ENCODE measurements at places on chromosomes 7 and 10.

- DNase-seq = no peak
These were observed 126.4 kb upstream of the ZNF746 start for GRCh38 chr7:149624006-149624405.

GRCh38 chr7:117907049-117907640 lies 33.9 kb upstream of the CTTNBP2 start:
- no peak for DNase-seq

GRCh38 chr10:45325116-45325515 lies 9.7 kb upstream of the OR13A1 start:
- DNase-seq = no peak

DNA sequence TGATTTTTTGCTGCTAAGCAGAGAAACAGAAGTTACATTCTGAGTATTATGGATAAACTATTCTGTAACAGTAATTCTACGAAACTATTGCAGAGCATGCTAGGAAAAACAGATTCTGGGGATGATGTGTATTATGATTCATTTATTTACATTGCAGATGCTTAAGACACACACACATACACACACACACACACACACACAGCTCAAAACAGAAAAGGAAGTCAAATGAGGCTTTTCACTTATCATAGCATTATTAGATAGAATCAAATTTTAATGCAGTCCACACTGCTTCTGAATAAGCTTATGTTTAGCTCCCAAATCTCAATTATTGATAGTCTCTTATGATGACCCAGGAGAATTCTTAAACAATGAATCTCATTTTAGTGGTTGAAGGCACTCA lies 307.2 kb downstream of the HGF start:
- DNase-seq = no peak

- no peak for DNase-seq
These were observed 21.6 kb downstream of the DNTT start for GRCh38 chr10:96325719-96326373.

GRCh38 chr7:11625669-11626068 lies 206.3 kb downstream of the THSD7A start:
- no peak for DNase-seq

GRCh38 chr7:91041901-91042484 lies 222.2 kb upstream of the FZD1 start:
- no peak for DNase-seq

DNA sequence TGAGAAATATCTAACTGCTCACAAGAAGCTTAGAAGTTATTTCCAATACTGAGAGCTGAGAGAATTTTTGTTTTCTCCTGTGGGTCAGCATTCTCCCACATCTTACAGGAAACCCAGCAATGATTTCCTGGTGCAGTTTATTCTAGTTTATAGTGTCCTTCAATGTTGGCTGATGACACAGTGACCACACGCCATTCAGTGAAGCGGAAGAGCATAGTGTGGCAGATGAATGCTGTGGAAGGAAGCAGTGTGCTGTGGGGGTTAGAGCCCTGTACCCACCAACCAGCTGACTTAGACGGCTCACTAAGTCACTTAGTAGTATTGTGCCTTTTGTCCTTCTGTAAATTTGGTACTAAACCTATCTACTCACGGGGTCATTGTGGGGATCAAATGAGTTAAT lies 1.4 kb upstream of the TMEM26 start:
- no peak for DNase-seq

GRCh38 chr7:37382546-37383088 lies 66.0 kb downstream of the ELMO1 start:
- DNase-seq = no peak

GRCh38 chr10:113042868-113043267 lies 92.8 kb downstream of the TCF7L2 start:
- DNase-seq = no peak

GRCh38 chr10:114538181-114538906 lies 119.7 kb downstream of the ABLIM1 start:
- DNase-seq = no peak

- DNase-seq = no peak
These were observed 34.5 kb downstream of the COL1A2 start for GRCh38 chr7:94429153-94429552.

DNA sequence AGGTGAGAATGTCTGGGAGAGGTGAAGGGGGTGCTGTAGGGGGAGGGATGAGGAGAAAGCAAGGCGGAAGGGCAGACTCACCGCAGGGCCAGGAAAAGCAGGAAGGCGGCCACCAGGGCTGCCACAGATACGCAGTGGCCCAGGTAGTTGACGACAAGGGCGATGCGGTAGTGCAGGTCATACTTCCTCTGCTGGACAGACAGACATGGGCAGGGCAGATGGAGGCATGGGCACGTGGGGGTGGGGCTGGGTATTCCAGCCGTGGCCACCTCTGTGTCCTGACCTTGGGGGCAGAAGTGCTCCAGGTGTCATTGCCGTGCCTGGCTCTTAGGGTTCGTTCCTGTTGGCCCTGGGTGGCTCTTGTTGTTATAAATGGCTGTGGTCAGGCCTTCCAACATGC lies 16.8 kb downstream of the CRHR2 start:
- no peak for DNase-seq

GRCh38 chr10:3124412-3125175 lies 48.0 kb downstream of the PITRM1 start:
- DNase-seq = no peak

DNA sequence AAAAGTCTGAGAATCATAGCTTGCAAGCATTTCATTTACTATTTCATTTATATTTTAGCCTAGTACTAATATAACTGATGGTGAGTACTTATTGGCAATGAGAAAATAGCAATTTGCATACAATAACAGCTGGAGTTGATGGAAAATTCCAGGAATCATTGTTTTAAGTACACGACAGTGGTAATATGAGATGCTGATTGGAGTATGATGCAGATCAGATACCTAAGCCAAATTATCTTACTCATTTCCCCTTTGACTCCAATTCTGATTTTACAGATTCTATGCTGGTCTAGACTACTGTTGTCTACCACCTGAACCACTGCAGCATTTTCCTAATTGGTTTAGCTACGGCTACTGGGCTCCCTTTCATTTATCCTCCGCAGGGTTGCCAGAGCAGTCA lies 36.7 kb downstream of the GNG11 start:
- no peak for DNase-seq

GRCh38 chr7:80480566-80480965 lies 31.3 kb downstream of the GNAT3 start:
- peak; percentile 68 for DNase-seq

- DNase-seq = no peak
These were observed 69.5 kb downstream of the ADCY1 start for GRCh38 chr7:45643630-45644029.

DNA sequence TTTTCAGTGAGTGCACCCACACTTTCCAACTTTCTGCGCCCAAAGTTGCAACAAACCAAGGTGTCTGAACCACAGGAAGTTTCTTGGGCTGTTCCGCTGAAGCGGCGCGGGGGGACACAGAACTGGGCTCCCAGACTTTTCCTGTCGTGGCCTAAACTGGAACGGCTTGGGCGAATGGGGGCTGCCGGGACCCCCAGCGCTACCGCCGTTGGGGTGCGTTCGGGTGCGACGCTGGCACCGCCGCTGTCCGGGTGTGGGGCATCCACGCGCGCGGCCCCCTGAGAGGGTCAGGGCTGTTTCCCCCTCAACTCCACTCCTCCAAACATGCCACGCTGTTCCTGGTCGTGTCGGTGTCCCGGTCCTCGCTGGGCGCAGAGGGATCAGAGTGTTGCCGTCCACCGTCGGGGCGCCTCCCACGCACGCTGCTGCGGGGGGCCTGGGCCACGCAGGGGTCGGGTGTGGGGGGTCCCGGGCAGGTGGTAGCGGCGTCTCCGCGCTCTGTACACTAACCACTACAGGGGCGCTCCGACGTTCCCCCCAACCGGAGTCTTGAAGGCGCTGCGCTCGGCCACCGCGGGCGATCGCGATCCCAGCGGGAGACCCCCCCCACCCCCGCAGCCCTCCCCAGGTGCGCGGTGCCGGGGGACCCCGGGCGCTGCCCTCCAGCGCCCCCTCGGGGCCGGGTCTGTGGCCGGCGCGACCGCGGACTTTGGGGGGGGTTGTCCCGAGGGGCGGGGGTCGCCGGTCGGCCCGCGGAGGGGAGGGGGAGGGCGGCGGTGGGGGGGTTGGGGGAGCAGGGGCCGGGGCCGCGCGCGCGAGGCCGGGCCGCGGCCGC lies 2.2 kb upstream of the CUX1 start:
- peak; percentile 57 for DNase-seq

- DNase-seq = no peak
These were observed 88.2 kb upstream of the AFAP1L2 start for GRCh38 chr10:114492351-114493037.

- DNase-seq = no peak
These were observed 75.9 kb downstream of the VSTM4 start for GRCh38 chr10:49039409-49039808.

- peak; percentile 98 for DNase-seq
These were observed 776 bp downstream of the TMEM184A start for GRCh38 chr7:1555046-1555812.

DNA sequence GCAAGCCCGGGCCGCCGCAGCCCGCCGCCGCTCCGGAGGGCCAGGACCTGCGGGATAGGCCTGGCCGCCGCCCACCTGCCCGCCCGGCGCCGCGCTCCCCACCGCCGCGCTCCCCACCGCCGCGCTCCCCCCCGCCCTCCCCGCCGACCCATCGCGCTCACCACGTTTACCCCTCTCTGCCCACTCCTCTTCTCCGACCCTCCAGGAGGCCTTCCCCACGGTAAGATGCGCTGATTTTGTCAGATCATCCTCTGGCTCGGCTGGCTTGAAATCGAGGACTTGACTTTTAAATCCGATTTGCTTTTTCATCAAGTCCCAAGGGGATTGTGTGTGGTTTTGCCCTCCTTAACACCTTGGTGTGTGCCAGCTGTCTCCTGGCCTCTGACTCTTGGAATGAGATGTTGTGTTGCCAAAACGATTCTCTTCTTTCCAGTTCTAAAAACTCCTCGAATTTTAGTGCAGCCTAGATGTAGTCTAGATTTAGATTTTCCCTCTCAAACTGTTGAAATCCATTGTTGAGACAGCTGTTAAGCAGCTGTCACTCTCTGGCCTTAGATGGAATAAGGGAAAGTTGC lies 738 bp downstream of the POM121 start:
- DNase-seq = no peak

DNA sequence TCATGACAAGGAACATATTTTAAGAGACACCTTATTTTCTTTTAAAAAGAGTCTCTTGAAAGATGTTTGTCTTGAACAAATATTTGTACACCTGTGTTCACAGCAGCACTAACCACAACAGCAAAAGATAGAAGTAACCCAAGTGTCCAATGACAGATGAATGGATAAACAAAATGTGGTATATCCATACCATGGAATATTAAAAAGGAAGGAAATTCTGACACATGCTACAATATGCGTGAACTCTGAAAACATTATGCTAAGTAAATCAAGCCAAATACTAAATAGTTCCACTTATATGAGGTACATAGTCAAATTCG lies 17.8 kb downstream of the SGMS1 start:
- no peak for DNase-seq

DNA sequence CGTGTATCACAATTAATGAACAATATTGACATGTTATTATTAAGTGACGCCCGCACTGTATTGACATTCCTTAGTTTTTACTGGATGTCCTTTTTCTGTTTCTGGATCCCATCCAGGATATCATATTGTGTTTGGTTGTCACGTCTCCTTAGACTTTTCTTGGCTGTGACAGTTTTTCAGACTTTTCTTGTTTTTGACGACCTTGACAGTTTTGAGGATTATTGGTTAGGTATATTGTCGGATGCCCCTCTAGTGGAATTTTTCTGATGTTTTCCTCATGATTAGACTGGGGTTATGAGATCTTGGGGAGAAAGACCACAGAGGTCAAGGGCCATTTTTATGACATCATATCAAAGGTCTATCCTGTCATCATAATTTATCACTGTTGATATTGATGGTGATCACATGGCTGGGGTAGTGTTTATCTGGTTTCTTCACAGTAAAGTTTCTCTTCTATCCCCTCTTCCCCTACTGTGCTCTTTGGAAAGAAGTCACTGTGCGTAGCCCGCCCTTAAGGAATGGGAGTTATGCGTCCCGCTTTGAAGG lies 11.1 kb downstream of the TAF3 start:
- DNase-seq = no peak

- DNase-seq = peak; percentile 44
These were observed 10.5 kb upstream of the DEPP1 start for GRCh38 chr10:44988957-44989585.

DNA sequence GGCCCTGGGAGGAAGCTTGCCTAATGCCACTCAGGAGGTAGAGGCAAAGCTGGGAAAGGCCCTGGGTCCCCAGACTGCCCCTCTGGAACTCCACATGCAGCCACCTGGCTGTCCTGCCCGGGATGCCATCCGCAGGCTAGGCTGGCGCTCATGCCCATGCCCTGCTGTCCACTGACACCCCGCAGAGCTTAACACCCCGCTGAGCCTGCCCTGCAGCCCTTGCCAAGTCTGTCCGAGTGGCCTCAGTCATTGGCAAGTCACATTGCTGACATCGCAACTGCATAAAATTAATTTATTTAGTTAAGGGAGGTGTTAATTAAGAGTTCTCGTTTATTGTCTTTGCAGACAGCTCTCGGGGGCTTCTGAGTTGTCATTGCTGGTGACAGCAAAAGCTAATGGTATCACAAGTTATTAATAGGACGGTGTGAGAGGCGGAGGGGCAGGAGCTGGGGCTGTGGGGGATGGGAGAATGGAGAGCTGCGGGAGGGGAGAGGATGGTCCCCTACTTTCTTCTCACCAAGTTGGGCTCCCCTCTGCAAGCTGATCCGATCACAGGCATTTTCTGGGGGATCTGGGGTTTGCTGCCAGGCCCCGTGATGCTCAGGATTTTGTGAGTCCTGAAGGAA lies 55.6 kb upstream of the PCBD1 start:
- no peak for DNase-seq

- DNase-seq = no peak
These were observed 93.6 kb downstream of the HIBADH start for GRCh38 chr7:27569106-27569505.

DNA sequence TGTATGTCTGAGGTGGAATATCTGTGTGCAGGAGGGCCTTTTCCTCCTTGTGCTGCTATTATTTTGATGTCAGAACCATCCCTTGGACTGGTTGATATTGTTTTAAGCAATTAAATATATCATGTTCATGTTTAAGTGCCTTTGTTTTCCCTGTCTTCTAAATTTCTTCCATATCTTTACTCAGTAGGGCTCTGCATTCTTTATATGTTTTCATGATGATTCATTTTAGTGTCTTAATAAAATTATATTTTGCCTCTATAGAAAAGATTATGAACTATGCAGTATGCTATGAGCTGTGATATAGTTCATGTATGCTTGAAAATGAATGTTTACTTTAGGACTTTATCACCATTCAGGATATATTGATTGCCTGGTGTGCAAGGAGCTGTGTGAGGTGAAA lies 34.8 kb downstream of the AHR start:
- DNase-seq = no peak

All from islet precursor cell (in vitro differentiated cells).